ENCODE measurements at places on chromosomes 1 and 21.

GRCh38 chr1:41496080-41497055, 11.9 kb upstream of the EDN2 start:
- peak; percentile 83 for DNase-seq

DNA sequence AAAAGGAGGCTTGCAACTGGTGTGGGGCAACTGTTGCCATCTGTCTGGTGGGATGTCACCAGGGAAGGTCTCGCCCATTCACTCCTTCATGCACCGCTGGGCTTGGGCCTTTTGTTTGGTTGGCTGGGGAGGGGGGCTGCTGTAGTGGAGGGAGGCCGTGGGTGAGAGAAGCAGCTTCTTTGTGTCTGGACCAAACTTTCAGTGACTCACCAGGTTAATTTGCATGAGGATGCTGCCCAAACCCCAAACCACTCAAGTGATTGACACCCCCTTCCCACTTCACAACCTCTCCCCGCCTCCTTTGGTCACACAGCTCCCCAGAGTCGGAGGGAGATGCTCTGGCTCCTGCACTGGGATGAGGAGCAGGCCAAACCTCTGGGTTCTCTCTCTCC, 19.7 kb downstream of the BTG2 start:
- DNase-seq = no peak

- no peak for DNase-seq
Measured at GRCh38 chr1:3058263-3059030, 10.6 kb upstream of the PRDM16 start.

GRCh38 chr1:52706136-52706670, 8.1 kb upstream of the COA7 start:
- DNase-seq = no peak

GRCh38 chr1:101843160-101843559, 153.6 kb downstream of the OLFM3 start:
- no peak for DNase-seq

- no peak for DNase-seq
Measured at GRCh38 chr1:29388884-29389283, 152.6 kb downstream of the PTPRU start.

- DNase-seq = no peak
Measured at GRCh38 chr1:234753979-234754378, 144.0 kb upstream of the IRF2BP2 start.

DNA sequence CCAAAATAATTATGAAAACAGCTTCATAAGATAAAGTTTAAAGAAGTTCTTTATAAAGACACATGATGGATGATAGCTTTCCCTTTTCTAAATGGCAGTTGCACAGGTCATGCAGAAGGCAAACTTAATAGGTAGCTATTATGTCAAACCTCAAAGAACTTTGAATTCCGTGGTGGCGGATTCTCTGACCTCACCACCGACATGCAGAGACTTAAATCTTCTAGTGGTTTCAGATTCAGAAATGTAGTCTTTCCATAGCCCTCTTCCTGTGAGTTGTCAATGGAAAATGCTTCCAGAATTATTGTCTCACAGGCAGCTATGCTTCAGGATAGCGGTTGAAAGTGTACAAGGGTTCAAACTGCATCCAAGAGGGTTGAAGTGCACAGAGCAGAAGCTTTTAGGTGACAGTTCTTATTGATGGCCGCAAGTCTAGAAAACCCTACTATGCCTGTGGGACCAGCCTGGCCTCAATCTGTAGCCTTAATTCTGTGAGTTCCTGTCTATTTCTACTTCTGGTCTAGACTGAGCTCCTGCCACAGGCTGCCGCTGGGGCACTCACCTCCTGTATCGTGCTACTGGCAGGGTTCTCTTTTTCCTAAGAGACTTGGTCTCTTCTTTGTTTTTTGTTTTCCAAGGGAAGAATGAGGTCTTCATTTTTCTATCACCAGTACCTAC, 117.0 kb upstream of the ERRFI1 start:
- no peak for DNase-seq

- DNase-seq = no peak
Measured at GRCh38 chr1:172742599-172743500, 83.9 kb downstream of the FASLG start.

DNA sequence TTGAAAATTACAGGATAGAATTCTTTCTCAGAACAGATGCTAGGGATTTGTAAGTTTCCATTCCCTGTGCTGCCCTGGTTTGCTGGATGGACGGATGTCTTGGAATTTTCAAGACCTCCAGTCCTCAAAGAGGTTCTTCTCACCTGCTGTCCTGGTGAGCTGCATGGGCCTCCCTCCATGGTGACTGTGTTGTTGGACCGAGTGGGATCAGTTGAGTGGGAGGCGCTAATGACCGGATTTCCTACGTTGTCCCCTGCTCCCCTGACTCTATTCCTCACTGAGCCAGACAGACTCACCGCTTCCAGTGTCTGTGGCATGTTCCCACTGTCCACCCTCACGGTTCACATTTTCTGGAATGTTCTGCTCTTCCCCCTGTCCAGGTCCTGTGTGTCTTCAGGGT, 229.8 kb downstream of the CAMTA1 start:
- no peak for DNase-seq

GRCh38 chr21:33244082-33244778, 14.5 kb downstream of the IFNAR2 start:
- DNase-seq = no peak

- DNase-seq = no peak
Measured at GRCh38 chr1:30612536-30613065, 110.8 kb downstream of the MATN1 start.

DNA sequence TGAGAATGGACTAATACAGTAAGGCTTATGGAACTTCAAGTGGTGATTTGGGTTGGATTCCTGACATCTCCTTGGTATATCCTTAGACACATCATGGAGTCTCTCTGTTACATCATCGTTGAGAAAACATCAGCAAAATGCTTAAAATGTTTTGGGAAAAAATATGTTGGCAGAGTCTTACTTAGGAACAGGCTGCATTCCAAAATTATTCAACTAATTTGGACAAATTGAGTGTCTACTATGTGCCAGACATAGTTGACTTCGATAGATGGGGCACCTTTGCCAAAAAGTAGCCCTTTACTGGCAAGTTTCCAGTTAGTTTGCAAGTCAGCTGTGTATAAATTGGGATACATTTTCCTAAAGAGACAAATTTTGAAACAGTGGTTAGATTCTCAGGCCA, 253.4 kb upstream of the ST6GALNAC5 start:
- no peak for DNase-seq

- DNase-seq = no peak
Measured at GRCh38 chr1:243725075-243725474, 125.0 kb downstream of the AKT3 start.

DNA sequence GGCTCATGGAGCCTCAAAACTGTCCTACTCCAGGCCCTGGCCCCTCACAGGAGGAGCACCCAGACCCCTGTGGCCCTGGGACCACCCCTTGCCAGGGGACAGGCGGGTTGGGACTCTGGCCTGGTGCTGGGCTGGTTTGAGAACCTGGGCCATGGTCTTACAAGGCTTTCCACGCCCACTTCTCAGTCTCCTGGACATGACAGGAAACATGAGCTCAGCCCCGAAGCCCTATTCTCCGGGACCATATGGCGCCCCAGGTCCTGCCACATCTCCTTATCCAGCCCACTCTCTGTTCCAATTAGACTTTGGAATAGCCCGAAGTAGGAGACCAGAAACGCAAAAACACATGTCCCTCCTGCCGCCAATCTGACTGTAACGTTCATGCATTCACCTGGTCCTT, 47.9 kb downstream of the KCNAB2 start:
- DNase-seq = no peak

DNA sequence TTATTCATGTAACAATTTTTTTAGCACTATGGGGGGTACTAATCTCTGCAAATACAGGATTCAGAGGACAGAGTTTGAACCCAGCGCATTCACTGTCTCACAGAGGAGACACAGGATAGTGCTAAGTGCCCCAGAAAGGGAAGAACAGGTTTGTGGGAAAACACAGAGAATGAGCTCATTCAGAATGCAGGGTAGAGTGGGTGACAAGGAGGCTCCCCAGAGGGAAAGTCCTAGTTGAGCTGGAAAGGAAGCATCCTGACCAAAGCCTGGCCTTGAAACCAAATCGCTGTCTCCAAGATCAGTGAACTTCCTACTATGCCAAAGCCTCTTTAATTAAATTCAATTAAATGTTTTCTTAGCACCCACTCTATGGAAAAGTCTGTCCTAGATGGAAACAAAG, 19.0 kb upstream of the RGS2 start:
- no peak for DNase-seq

GRCh38 chr1:22275626-22276395, 132.9 kb upstream of the WNT4 start:
- no peak for DNase-seq

DNA sequence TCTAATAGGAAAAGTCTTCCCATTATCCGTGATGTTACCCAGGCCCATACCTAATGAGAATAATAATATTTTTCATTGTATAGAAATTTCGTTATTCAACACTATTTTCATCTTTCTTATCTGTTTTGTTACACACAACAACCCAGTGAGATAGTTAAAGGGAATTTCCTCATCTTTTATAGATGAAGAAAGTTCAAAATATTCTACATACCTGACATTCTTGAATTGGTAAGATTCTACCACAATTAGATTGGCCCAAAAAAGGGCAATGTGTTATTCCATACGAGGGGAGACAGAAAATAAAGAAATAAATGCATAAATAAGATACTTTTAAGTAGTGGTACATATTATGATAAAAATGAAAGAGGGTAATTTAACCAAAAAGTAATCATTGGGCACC, 405.5 kb upstream of the ADAMTS5 start:
- DNase-seq = no peak

DNA sequence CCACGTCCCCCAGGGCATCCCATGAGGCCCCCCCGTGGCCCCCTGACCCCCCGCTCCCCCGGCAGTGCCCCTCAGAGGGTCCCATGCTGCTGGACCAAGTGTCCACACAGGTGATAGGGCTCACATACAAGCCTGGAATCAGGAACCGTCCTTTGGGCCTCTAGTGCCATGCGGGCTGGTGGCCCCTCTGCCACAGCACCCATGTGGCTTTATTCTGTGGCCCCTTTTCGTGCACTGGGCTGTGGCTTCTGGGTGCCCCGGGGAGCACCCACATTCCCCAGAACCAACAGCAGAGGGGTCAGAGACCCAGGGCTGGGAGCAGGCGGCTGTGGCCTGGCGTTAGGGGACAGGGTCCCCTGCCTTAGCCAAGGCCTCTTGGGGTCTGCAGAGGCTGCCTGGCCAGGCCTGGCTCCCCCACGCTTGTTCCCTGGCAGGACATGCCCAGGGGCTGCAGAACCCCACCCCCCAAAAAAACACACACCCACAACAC, 31.7 kb downstream of the SLC19A1 start:
- DNase-seq = no peak

DNA sequence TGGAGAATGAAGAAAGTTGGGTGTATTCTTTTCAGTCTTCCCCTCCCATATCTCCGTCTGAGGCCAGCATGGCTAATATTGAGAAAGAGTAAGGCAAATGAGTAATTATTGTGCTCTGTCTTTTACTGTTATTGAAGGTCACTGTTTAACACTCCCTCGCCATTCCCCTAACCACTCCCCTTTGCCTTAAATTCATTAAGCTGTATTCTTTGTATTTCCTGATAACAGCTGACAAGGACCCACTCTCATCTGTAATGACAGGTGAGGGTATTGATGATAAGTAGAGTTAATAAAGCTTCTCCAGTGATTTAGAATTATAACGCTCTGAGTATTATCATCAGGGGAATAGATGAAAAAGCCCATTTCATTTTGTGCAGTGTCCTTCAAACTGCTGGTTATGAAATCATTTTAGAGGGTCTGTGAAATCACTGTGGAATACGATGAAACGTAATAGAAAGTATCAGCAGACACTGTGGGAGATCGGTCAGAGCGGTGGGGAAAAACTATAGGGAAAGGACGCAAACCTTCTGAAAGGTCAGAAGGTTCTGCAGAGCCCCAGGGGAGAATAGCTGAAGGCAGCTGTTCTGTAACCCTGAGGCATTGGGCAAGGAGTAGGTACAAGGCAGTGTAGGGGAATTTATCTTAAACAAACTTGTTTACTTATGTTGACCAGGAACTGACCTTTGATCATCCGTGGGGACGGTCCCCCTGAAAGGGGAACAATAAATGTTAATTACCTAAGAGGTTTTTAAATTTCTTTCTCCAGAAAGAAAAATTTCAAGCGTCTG, 46.3 kb upstream of the CACYBP start:
- DNase-seq = no peak

Data from HS-27A (cell line).